ENCODE measurements at places on chromosomes 1 and 21. TPM values are rescaled to one million over a fixed set of nuclear protein-coding genes. Genes with fewer than 3 reads are reported as not detected.

HES3 gene
- not detected for total RNA-seq

SIM2 gene
- total RNA-seq = 11.5 TPM

KCNK1 gene
- total RNA-seq = 0.13 TPM

GSTM5 gene
- not detected for total RNA-seq

SFN gene
- 188 TPM for total RNA-seq

CDKN2C gene
- total RNA-seq = 50.4 TPM

GCSAML gene
- total RNA-seq = not detected

DENND2D gene
- total RNA-seq = 10.4 TPM

KRTAP19-1 gene
- not detected for total RNA-seq
